NCI-H2081 (cell line): ENCODE measurements at places on chromosomes 1 and 21.

DNA sequence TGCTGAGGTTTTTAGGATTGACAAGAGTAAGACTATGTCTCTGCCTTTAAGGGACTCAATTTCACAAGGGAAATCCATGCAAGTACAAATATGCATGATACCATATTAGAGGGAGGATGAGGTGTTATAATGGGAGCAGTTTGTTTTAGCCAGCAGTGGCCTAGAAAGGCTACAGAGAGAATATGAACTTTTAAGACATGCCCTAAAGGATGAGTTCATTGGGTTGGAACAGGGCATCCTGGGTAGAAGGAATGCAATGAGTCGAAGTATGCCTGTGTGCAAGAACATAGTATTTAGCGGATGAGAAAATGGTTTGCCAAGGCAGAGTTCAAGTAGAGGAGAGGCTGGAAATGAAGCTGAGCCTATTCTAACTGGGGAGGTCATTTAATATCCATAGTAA lies 32.6 kb upstream of the LEPR start:
- DNase-seq, result no peak

- DNase-seq, result no peak
Observed at GRCh38 chr1:21587602-21587953, 78.4 kb downstream of the ALPL start.

GRCh38 chr1:201362906-201363305 lies 14.6 kb downstream of the TNNT2 start:
- DNase-seq, result no peak

- no peak for DNase-seq
Observed at GRCh38 chr1:11391327-11391726, 87.6 kb upstream of the DISP3 start.

- no peak for DNase-seq
Observed at GRCh38 chr1:75353051-75353450, 218.9 kb downstream of the LHX8 start.

- peak; percentile 21 for DNase-seq
Observed at GRCh38 chr1:1353389-1354151, 4.4 kb upstream of the DVL1 start.

DNA sequence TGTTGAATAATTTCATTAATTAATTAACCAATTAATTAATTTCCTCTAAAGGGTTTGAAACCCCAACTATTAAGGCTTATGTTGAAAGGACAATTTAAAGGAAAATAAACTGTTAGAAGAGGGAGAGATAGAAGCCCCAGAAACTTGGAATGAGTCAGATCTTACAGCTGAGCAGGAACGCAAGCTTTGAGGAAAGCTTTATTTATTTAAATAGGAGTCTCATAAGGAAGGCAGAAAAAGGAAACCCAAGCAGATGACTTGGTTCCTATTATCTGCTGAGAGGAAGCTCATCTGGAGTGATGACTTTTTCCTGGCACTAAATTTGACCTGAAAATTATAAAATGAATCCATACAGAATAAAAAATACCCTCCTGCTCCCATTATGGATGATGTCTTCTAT lies 105.1 kb downstream of the ROR1 start:
- DNase-seq, result no peak
